ENCODE measurements at places on chromosomes 4 and X.

DNA sequence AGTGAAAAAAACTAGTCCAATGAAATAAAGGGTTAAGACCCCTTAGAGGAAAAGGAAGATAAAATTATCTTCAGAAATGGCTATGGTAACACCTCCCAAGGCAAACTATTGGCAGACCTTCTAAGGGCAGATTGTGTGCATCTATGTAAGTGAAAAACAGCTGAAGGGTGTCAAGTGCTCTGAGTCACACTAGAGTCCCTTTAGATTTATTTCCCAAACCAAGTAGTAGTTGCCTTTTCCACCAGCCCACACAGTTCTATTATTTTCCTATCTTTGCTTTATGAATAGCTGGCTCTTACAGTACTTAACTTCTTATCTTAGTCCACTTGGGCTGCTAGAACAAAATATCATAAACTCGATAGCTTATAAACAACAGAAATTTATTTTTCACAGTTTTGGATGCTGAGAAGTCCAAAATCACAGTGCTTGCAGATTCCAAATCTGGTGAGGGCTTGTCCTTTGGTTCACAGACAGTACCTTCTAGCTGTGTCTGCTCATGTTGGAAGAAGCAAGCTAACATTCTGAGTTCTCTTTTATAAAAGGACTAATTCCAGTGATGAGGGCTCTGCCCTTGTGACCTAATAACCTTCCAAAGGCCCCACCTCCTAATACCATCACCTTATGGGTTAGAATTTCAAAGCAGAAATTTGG, 143.6 kb downstream of the GRID2 start:
- DNase-seq, result no peak

DNA sequence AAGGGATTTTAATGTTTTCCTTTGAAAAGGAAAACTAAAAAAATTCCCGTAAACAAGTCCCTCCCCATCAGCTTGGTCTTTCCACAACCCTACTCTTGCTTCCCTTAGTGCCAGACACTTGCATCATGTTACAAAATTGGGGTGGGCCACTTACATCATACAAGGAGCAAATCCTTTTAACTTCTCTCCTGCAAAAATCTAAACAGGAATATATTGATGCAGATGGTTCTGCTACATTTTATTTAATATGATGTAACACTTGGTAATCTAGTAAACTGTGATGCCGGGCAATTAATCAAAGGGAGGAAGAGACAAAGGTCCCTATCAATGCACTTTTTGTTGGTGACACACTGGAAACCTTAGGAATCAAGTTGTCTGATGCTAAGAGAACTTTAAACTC, 125.3 kb downstream of the UBE2K start:
- DNase-seq, result no peak

DNA sequence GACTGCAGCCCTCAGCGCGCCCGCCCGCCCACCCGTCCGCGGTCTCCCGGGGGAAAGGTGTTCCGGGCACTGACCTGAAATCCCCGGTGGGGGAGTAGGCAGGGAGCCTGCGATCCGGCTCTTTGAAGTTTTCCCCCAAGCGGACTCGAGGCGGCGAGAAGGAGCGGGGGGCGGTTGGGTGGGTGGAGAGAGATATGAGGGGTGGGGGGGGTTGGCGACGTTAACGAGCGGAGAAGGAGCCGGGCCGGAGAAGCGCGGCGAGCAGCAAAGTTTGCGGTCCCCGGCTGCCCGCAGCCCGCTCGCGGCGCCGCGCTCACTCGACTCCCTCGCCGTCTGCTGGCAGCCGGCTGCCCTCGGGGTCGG, 636 bp downstream of the BCOR start:
- peak; percentile 27 for DNase-seq

DNA sequence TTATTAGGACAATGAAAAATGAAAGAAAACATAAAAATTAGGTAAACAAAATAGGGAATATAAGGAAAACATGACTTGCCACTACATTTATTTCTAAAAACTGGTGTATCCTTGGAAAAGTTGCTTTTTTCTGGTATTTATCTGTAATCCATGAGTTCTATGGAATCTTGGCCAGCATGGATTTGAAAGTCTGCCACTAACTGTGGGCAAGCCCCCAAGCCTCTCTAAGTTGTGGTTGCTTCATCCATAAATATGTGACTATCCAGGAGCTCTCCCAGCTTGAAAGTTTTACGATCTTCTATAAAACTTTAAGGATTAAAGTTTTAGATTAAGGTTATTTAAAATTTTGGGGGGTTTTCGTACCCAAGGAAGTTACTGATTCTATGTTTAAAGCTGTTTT, 21.8 kb downstream of the RPS6KA3 start:
- DNase-seq, result no peak

- peak; percentile 38 for DNase-seq
These were observed 14.1 kb downstream of the RAB40AL start for GRCh38 chrX:102950908-102951866.

All from stimulated activated CD4-positive, alpha-beta T cell treated with anti-CD3 and anti-CD28 coated beads, Interleukin-1b, Interleukin-23, amount 100 ng/mL, for 4 hours (primary cell).